ENCODE measurements at places on chromosomes 2 and 18.

GRCh38 chr2:224444783-224445182 lies 42.9 kb upstream of the FAM124B start:
- no peak for DNase-seq

DNA sequence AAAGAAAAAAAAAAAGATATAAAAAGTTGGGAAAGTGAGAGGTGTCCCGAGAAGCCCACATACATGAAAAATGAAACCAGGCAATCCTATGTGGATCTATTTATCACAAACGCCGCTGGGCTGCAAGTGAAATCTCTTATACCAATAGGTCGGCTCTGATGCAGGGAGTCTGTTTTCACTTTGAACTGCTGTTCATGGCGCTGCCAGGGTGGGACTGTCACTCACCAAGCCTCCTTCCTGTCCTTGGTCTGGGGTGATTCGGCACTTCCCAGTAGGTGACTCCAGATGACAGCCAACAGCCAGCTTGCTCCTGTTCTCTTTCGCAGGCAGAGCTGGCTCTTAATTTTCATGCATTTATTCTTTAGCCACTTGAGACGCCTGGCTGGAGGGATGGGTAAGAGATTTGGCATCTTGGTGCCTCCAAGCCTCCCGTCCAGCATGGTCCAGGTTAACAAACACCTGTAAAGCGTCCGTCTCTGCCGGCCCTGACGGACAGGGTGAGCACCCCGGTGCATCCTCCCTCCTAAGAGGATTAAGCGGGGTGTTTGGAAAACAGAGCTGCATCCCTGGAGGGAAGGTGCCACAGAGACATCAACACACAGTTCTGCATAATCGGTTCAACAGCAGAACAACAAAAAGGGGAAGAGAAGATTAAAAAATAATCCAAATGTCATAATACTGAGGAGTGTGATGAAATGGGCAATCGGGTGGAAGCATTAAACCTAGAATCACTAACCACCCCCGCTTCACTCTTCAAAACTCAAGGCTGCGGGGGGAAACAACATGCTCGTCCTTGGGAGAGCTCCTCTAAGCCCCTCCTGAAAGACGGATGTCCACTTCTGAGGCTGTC lies 58.7 kb downstream of the STEAP3 start:
- DNase-seq: no peak

DNA sequence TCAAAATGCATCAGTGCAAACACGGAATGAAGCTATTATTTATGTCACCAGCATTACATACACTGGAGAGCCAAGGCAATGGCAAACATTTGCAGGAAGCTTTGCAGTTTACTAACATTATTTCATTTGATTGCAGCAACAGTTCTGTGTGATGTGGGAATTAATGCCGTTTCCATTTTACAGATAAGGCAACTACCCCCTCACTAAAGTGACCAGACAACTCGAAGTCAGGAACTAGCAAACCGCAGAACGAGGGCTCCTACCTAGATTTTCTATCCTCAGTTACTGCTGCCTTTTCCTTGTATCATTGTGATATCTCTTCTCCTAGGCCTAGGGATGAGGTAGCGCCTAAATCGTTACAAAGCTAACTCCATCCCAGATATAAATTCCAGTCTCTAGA lies 85.5 kb downstream of the COLEC12 start:
- no peak for DNase-seq

- no peak for DNase-seq
Observed at GRCh38 chr2:3172265-3172935, 205.2 kb downstream of the EIPR1 start.

GRCh38 chr2:239630618-239631286 lies 229.9 kb upstream of the HDAC4 start:
- no peak for DNase-seq

DNA sequence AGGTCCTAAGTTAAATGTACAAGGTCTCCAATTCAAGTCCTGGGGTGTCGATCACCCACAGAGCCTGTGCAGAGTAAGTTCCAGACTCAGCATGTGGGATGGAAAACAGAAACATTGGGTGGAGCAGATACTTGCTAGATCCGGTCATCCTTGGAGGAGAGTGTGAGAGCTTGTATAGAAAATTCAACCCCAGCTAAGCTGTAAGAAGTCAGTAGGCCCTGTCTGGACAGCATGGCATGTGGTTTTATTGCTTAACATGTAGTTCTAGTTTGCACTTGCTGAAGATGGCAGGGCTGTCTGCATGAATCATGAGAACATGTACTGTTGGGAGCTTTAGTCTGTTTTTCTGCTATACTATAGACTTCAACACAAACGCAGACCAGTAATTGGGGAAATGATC lies 189.6 kb upstream of the RMP24 start:
- no peak for DNase-seq

GRCh38 chr2:136727973-136728699 lies 37.2 kb upstream of the THSD7B start:
- no peak for DNase-seq

GRCh38 chr18:76547296-76547695 lies 52.3 kb upstream of the ZNF516 start:
- no peak for DNase-seq

- no peak for DNase-seq
Observed at GRCh38 chr18:45775241-45775676, 50.2 kb upstream of the SIGLEC15 start.
